ENCODE measurements at places on chromosomes 4 and X.

DNA sequence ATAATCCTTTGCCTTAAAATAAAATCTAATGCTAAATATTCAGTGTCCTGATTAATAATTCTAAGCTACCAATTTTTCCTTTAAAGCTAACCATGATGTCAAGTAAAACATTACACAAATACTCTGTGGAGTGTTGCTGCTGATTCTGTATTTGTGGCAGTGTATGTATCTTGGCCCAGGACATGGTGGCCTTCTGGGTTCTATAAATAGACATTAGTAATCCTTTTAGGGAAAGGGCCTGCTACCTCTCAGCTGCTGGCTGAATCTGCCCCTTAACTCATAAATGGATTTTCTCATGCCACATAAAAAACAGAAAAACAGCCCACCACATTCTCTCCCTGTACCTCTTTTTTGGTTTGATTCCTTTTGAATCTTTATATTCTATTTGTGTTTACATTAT, 1.2 kb upstream of the XK start:
- DNase-seq: peak; percentile 6

DNA sequence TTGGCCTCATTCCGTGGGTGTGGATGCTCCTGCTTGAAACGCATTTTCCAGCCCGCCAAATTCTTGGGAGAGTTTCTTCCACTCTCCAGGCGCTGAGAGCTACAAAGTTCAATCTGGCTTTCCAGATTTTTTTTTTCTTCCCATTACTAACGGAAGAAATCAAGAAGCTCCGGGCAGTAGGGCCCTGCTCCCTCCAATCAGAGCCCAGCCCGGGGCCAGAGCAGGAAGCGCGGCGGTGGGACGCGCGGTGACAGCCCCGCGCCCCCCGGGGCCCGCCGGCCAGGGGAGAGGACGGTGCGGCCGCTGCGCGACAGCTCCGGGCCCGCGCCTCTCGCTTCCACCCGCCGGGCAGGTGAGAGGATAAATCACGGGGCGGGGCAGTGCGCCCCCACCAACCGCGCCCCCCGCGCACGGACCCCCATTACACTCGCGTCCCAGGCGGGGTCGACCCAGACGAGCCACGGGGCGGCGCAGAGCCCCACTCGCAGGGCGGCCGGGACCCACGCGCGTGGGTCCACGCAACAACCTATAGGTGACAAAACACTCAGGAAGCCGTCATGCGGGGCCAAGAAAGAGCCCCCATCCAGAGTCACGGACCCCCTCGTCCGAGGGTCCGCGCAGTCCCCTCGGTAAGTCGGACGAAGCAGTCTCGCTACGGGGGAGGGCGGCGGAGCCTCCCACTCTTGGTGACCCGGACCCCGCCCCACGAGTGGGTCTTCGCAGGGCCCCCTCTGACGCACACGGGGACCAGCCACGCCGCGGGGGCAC, 868 bp downstream of the AFAP1 start:
- DNase-seq: no peak

DNA sequence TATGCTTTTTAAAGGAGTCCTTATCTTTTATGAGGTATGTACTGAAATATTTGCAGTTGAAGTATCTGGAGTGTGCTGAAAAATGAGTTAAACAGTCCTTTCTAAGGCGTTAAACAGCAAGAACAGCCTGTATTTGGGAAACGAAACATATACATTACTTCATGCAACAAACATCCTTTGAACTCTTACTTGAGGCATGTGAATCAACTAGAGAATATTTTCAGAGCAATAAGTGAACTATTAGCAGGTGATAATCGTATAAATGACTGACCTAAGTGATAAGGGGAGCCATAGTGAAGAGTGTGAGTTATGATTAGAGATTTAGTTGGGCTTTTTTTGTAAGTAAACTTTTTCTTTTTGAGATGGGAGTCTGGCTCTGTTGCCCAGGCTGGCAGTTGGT, 45.9 kb upstream of the RHOH start:
- no peak for DNase-seq

GRCh38 chr4:94551643-94552564, 100.2 kb downstream of the PDLIM5 start:
- no peak for DNase-seq

- DNase-seq: peak; percentile 8
These were observed 14.3 kb downstream of the TEC start for GRCh38 chr4:48255072-48255958.

GRCh38 chr4:1035510-1035909, 24.1 kb downstream of the FGFRL1 start:
- no peak for DNase-seq

- no peak for DNase-seq
These were observed 141.8 kb upstream of the ZCCHC13 start for GRCh38 chrX:74162199-74162598.

DNA sequence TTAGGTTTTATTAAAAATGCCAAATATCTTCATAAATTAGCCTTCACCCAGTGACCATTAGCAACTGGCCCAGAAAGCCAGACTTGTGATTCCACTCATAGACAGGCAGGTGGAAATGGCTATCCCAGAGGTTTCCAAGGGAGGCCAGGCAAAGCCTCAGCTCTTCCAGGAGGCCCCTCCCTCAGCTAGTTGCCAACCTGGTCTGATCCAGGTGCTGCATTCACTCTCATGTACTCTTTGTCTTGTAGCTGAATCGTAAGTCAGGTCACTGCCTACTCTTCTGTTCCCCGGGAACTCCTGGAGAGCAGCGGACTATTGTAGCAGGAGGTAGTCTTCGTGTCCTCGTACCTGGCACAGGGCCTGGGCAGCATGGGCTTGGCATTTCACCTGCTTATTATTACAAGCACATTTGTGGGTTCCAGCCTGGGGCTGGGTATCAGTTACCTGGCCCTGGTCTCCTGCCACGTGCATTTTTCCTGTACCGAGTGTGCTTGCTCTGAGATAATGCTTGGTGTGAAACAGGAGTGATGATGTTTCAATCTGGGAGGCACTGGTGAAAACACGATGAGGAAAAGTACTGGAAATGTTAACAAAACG, 101.6 kb downstream of the FAM193A start:
- DNase-seq: no peak

DNA sequence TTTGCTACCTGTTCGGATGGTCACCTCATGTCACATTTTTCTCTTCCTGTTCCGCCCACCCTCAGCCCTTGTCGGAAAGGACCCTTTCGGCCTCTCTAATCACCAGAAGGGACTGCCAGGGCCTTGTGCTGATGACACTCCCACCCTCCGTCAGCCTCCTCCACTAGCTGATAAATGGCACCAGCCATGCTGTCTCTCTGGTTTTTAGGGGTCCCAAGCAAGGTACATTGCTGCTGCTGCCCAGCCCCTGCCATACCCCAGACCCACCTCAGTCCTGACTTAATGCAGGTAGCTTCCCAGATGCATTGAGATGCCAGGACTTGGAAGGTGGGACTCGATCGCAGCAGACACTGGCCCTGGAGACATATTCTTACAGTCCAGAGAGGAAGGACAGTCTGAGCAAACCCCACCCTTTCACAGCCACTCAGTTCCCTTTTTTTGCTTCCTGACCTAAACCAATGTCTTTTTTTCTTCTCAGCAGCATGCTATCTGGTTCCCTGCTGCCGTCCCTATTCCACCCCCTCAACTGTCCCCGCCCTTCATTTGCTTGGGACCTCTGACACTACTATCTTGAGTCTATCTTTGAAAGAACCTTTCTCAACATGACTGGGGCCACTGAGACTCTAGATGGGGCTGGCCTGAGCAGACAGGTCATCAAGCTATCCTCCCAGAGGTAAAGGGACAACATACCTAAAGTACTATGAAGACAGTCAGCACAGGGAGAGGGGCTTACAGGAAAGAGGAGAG, at the start of gene BTK:
TSS of gene BTK (minus strand) at position 397 of the 747 bp plus-strand sequence. CDS start 10,907 bp downstream, outside the sequence.
- DNase-seq: no peak

DNA sequence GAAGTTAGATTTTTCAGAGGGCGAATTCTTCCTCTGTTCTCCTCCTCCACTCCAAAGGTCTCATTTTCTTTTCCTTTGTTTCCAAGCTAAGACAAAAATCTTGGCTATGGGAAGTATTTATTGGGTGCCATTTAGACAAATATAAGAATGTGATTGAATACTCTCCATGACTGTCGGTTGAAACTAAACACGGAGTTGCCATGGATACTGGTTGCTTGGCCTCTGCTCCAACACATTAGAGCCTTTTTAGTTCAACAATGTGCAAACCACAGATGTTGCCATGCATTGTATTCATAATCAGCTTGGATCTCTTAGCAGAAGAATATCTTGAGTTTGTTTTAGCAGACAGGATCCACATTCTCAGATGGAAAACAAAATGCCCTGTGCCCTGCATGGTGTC, 366.5 kb upstream of the LCORL start:
- no peak for DNase-seq

DNA sequence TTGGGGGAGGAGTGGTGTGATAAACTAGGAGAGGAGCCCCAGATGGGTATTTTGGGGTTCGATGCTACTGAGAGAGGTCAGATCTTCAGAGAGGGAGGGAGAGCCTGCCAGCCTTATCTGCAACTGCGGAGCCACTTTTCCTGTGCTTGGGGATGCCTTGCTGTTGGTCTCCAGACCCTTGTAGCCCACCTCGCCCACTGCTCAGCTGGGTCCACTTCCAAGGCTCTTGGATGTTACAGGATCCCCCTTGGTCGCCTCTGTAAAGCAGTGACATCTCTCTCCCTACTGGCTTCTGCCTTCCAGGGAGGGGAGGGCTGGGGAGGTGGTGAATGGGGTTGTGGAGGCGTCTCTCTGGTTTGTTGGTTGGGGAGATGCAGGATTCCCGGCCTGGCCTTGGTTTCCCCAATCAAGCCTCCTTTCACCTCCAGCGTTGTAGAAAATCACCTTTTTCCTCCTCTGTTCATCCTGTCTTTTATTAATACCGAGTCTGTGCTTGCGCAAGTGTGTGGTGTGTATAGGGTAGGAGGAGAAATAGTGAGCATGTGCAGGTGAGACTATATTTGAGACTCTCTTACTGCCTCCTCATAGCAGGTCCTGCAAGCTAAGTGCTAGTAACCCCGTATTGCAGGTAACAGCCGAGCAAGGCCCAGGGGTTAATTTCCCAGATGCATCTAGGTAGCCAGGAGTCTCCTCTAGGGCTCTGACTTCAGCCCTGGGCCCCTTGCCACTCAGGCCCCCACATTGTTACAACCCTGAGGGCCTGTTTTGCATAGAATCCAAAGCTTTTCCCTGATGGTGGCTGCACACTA, 337.4 kb downstream of the ARHGAP10 start:
- no peak for DNase-seq

GRCh38 chr4:84796394-84796793, 170.1 kb downstream of the WDFY3 start:
- no peak for DNase-seq

DNA sequence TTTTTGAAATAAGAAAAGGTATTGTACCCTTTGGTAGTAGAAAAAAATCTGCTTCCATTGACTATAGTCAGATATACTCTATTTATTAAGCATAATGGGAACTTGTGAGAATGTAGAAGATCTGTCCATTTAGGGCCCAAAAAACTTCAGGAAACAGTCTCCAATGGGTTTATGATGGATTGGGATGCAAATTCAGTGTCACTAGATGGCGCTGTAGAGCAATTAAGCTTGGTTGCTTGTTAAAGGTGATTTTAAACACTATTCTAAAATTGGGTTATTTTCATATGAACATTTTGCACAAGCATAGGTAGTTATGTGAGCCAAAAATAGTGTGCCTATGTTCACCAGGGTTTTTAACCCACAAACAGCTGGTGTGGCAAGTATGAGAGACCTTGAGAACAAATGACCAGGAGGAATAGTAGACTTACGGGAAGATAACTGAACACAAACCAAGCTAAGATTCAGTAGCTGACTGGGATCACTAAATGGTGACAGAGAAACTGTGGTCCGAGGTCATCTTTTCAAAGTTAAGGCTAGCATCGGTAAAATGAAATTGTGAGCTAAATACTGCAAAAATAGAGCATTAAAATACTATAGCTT, 80.3 kb upstream of the LSM6 start:
- peak; percentile 29 for DNase-seq

GRCh38 chr4:75429208-75429607, 85.0 kb downstream of the RCHY1 start:
- DNase-seq: no peak

GRCh38 chr4:76001700-76002099, 5.6 kb downstream of the CXCL9 start:
- DNase-seq: no peak

DNA sequence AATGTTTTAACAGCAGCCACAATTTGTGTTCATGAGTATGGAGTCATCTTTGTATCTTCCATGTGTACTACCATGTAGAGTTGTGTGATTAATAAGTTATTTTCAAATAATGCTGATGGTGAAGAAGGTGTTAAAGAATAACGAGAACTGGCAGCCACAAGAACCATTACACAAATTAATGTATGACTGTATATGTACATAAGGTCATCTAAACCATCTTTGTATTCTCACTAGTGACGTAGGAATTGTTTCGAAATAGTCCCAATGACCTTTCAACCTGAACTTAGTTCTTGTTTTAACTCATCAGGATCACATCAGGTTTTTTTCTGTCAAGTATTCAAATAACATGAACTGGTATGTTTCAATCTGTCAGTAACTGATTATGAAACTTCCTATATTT, 48.3 kb upstream of the NOCT start:
- no peak for DNase-seq

- no peak for DNase-seq
These were observed 2.7 kb upstream of the NALF2 start for GRCh38 chrX:69501429-69501828.

DNA sequence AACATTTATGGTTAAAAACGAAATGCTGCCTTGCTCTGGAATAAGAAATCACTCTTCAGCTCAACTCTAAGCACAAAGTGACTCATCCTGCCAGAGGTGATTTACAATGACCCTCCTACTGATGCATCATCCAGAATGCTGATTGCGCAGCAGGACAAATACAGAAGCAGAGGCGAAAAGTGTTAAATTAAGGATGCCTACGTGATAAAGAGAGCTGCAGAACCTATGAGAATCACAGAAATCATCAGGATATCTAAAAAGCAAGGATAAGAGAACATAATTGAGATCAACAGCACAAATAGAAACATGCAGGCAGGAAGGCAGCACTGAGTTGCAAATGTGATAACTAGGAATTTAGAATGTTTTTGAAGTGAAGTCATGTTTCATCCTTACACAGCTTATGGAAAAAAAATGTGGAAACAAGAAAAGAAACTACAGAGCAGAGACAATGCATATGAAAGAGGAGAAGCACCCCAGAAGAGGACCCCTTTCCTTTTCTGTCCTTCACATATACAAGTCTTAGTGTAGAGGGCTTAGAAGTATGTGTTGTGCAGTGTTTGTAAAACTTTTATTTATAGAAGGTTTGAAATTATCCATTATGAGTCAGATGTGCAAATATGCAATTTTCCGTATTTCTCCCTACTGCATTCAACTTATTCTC, 188.4 kb downstream of the SLC7A11 start:
- DNase-seq: no peak

- DNase-seq: no peak
These were observed 54.0 kb downstream of the KLHL8 start for GRCh38 chr4:87166296-87166854.

GRCh38 chr4:128517739-128518510, 230.3 kb upstream of the PGRMC2 start:
- no peak for DNase-seq

DNA sequence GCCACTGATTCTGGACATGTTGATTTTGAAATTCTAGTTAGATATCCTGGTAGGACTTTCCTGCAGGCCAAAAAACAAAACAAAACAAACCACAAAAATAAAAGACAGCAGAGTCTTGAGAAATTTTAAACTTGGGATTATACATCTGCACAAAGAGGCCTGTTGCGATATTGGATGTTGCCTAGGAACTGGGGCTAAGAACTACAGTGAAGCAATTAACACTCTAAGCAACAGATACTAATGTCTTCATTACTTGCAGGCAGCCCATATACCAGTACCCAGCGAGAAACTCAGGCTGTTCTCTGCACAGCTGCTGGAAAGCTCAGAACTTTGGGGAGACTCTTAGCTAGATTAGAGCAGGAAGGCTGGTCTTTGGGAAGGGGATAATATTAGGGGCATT, 69.1 kb upstream of the SCOC start:
- no peak for DNase-seq

GRCh38 chr4:42296196-42296595, 101.1 kb upstream of the SHISA3 start:
- DNase-seq: no peak

All from SHP77 (cell line).